ENCODE measurements at places on chromosomes 3 and 15.

- DNase-seq = peak; percentile 39
These were observed 2.5 kb upstream of the MST1R start for GRCh38 chr3:49906073-49906743.

DNA sequence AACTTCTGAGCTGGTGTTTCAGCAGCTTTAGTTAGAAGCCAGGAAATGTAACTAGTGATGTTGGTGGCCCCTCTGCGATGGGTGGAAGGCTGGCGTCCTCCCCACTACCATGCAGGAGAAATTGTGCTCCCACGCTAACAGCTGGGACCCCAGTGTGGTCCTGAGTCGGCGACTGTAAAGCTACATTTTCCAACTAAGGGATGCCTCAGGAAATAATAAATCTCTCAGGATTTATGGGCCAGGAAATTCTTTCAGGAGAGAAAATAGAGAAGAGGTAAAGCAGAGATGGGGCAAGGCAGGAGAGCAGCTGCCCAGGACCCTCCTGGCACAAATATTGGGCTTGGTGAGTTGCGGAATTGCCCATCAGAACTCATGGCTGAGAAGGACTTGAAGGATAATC is 186.9 kb downstream of the OPA1 start:
- no peak for DNase-seq

- no peak for DNase-seq
These were observed 162.1 kb upstream of the LYSMD4 start for GRCh38 chr15:99895189-99895955.

DNA sequence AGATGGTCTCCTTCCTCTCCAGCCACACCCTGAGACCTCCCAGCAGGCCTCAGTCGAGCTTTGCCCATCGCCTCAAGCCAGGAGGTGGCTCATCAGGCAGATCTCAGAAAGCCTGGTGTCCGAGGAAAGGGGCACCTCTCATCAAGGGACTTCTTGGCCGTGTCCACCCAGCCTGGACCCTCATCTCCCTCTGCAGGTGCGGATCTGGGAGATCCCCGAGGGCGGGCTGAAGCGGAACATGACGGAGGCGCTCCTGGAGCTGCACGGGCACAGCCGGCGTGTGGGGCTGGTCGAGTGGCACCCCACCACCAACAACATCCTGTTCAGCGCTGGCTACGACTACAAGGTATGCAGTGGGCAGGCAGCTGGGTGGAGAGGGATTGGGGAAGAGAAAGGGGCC is 110.2 kb downstream of the ANP32A start:
- DNase-seq = no peak

- no peak for DNase-seq
These were observed 49.6 kb upstream of the ST8SIA2 start for GRCh38 chr15:92343924-92344643.

- DNase-seq = no peak
These were observed 183.6 kb upstream of the ATP11B start for GRCh38 chr3:182609575-182610156.

- no peak for DNase-seq
These were observed 12.5 kb downstream of the MAPK6 start for GRCh38 chr15:52031556-52031955.

- no peak for DNase-seq
These were observed 10.1 kb upstream of the C3orf22 start for GRCh38 chr3:126568776-126569342.

GRCh38 chr3:196624067-196624790 is 15.3 kb upstream of the NRROS start:
- no peak for DNase-seq

- DNase-seq = no peak
These were observed 24.6 kb upstream of the ZNF502 start for GRCh38 chr3:44687898-44688297.

DNA sequence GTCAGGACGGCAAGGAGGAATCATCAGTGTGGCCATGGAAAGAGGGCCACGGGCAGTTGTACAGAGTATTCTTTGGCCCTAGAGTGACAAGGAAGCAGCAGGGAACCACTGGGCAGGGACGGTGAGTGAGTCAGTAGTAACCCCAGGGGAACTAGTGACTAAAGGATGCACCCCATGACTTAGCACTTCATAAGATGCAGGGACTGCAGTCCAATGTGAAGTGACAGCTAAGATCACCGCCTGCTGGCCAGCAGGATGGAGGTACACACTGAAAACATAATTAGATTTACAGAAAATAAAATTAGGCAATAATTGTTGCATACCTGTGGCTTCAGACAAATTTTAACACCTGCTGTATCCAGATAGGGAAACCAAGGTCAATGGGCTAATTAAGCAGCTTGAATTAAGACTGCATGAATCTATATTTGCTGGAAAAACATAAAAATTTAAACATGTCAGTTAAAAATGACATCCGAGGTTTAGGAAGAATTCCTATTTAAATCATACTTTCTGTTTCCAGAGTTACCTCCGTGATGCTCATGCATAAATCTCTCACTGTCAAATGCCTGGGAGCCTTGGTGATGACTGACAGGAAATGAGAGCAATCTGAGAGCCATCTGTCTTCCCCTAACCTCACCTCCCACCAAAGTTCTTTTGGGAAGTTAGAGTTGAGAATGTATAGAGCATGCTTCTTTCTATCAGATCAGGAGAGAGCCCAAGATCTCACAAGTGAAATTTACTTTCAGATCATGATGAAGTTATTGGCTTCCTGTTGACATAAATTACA is 56.5 kb downstream of the DCLK3 start:
- DNase-seq = peak; percentile 51

GRCh38 chr3:118102737-118103136 is 931.9 kb downstream of the IGSF11 start:
- DNase-seq = no peak

- peak; percentile 62 for DNase-seq
These were observed 23.4 kb downstream of the DZIP1L start for GRCh38 chr3:138092023-138092422.

GRCh38 chr15:76439542-76439941 is 103.0 kb downstream of the ISL2 start:
- DNase-seq = no peak

GRCh38 chr3:188253123-188253793 is 99.3 kb downstream of the LPP start:
- no peak for DNase-seq

- no peak for DNase-seq
These were observed 6.1 kb upstream of the USP8 start for GRCh38 chr15:50418041-50418583.

- DNase-seq = no peak
These were observed 258.4 kb downstream of the CHL1 start for GRCh38 chr3:454986-455385.

DNA sequence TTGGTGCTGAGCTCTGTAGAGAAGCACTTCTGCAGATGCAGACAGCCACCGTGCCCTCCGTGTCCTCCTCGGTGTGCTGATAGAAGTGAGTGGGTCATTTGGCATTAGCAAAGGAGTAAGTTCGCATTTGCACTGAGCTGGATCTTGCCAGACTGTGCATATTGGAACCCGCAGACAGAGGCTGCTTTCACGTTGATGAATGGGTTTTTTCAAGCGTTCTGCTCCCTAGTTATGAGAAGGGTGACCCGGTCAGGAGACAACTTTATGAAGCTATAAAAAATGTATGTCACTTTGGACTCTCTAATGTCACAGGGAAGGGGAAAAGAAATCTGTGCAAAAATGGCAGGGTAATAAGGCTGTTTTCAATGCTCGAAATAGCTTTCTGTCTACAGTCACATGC is 739.4 kb downstream of the MCTP2 start:
- no peak for DNase-seq

GRCh38 chr3:59473636-59474035 is 423.8 kb upstream of the CFAP20DC start:
- no peak for DNase-seq

DNA sequence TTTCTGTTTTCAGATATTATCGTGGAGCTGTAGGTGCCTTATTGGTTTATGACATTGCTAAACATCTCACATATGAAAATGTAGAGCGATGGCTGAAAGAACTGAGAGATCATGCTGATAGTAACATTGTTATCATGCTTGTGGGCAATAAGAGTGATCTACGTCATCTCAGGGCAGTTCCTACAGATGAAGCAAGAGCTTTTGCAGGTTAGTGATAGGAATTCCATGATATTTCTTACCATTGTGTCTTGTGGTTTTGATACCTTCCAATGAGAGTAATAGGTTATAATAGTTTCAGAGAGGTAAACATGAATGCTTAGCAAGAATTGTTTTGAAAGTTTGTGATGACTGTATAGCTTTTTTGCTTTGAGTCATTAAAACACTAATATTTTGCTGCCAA is 8.5 kb downstream of the RAB11A start:
- no peak for DNase-seq

All from astrocyte of the spinal cord (primary cell).